ENCODE measurements at places on chromosomes 2 and 18.

DNA sequence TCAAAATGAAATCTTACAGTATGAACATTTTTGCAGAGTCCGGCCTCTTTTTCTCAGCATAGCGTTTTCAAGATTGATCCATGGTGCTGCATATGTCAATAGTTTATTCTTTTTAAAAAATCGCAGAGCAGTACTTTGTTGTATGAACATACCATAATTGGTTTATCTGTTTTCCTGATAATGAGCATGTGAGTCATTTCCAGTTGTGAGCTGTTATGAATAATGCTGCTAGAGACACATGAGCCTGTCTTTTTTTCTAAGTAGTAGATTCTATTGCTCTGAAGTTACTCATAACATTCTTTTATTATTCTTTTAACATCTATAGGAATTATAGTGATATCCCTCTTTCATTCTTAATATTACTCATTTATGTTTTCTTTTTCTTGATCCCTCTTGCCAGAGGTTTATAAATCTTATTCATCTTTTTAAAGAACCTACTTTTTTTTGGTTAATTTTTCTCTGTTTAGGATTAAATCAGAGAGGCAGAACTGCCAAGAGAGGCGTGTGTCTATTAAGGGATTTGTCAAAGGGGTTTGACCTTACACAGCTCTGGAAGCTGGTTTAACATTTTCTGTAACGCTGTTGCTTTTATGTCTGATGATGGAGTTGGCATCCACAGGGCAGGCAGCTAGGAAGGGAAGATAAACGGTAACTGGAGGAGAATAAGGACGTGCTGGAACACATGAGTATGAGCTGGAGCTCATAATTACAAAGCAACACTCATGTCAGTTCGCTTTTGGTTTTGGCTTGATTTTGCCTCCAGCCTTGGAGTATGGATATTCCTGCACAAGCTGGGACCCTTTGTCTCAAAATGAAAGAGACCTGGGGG is 47.4 kb downstream of the MGAT5 start:
- no peak for DNase-seq

GRCh38 chr2:68384485-68385107 is 19.5 kb downstream of the PLEK start:
- DNase-seq, result no peak

GRCh38 chr18:9706081-9706935 is 1.8 kb upstream of the RAB31 start:
- DNase-seq, result no peak

GRCh38 chr2:19228715-19229114 is 129.7 kb downstream of the OSR1 start:
- no peak for DNase-seq

DNA sequence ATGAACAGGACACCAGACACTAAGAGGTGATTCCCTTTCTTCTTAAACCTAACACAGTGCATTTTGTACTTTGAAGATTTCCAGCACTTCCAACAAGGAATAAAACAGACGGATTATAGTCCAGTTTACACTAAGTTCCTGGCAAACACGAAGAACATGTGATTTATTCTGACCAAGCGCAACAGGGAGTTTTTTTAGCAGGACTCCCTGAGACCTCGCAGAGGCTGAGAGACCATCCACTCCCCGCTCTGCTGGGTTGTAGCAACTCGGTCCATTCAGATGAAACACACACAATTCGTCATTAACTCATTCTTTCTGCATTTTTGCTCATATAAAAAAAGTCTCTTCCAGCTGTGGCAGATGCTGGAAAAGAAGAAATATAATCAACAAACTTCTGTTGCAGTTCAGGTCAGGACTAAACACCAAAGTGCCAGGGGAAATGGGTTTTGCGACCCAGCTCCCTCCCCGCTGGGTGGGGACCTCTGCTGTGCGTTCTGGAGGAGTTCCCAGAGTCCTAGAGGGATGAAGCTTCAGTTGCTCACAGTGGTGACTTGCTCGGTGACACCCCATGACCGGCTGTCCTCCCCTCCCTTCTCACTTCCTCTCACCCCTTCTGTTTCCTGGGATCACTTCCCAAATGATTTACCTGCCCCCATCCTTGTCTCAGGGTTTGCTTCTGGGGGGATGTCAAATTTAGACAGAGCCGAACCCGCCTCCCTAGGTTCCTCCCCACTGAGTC is 52.5 kb downstream of the KCNF1 start:
- no peak for DNase-seq

DNA sequence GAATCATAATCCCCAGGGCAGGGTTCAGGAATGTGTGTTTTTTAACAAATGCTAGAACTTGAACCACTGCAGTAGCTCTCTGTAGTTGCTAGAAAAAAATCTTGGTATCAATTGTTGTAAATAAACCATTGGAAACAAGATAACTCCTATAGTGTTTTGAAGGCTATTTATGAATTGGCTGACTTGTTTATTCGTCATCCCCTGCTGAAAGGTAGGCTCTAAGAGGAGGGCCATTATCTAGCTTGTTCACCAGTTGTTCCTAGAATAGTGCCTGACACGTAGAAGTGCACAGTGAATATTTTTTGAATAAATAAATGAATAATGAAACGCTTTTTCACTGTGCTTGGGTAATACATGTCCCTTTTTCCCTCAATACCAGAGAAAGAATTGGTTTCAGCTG is 211.4 kb downstream of the BABAM2 start:
- no peak for DNase-seq

DNA sequence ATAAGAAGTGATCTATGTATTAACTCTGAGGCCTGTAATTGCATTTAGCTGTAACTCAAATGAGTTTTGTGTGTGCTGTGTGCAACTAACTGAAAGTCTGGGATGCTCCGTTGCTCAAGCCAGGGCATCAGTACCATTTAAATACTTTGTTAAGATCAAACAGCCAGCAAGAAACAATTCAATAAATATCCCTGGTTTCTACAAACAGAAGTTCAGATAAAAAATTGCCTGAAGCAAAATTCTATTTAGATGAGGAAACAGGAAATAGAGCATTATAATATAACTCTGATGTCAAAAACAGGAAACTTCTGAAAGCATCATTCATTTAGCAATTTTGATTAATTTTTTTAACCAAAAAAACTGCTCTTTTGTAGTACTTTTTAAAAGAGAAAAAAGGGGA is 18.9 kb upstream of the SLC38A11 start:
- DNase-seq, result no peak

DNA sequence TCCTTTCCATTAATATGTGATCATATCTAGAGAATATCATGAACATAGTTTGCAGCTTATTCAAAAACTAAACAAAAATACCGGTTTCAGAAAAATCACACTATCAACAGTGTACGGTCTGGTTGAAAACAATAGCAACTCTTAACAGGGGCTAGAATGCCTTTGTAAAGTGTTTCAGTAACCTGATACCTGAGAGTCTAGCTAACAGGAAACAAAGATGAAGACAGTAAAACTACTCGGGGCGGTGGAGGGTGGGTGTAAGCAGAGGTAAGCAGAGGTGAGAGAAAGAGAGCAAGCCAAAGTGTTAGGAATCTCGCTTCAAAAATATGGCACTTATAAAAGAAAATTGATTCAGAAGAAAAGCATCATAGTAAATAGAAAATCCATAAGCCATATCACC is 109.0 kb upstream of the RGPD4 start:
- no peak for DNase-seq

DNA sequence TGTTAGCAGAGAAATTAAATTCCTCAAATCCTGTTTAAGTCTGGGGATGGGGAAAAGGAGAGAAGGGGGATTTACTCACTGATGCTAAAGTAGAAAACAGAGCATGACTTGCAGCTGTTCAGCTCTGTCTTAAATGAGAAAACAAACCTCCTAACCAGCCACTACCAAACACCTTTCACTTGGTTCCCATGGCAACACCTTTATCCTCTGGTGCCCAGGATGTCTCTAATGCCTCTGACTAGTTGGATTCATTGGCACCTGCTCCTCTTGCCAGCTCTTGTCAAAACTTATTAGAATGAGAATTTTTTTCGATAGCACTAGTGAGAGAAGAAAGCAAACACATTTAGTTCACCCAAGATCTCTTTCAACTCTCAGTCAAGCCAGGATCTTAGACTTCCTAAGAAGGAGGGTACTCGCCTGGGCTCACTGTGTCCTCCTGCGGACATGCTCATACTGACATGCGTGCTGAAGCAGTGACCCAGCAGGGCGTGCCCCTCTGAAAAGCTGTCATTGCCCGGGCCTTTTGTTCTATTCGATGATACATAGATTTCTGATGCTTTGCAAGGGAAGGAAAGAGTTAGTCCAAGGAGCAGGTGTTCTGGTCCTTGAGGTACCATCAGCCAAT is 656.0 kb upstream of the CELF4 start:
- DNase-seq, result no peak

DNA sequence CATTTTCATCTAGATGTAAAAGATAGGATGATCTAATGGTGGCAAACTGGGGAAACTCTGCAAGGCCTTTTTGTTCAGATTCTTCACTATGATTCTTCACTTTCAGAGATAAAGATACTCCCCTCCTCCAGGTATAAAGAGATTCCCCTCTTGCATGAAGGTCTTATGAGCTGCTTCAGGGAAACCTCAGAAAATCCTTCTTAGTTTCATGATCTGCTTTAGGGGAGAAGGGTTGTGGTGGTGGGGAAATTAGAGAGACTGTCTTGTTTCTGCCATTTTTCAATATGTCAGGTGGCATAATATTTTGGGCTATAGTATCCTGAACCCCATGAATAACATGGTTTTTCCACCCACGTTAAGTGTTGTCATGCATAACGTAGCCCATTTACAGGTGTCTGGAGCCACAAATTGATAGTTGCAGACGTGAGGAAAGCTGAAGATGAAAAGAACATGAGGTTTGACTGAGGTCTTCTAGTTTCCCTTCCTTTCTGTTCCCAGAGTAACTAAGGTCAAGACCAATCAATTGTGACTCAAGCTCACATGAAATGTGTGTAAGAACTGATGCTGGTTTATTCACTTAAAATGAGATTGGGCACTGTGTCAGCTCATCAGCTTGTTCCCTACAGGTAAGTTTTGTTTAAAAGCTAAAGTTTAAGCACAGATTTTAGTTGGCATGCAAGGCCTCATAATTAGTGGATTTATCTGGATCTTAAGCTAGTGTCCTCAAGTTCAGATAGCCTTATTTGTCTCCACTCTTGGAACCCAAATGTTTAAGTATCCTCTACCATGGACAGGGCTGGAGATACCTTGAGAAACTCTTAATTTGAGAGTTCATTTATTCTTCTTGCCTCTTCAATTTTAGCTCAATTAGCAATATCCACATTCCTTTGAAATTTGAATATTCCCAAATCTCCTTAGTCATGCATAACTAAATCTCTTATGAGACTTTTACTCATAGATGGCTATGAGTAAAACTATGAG is 304.5 kb upstream of the FANCL start:
- DNase-seq, result no peak

- DNase-seq, result no peak
Measured at GRCh38 chr2:16487686-16488085, 177.9 kb downstream of the CYRIA start.

GRCh38 chr18:76827205-76828200 is 5.1 kb downstream of the ZNF236 start:
- no peak for DNase-seq

- DNase-seq, result no peak
Measured at GRCh38 chr2:224060783-224061482, 21.8 kb upstream of the SERPINE2 start.

GRCh38 chr2:124079045-124079444 is 54.0 kb downstream of the CNTNAP5 start:
- no peak for DNase-seq

DNA sequence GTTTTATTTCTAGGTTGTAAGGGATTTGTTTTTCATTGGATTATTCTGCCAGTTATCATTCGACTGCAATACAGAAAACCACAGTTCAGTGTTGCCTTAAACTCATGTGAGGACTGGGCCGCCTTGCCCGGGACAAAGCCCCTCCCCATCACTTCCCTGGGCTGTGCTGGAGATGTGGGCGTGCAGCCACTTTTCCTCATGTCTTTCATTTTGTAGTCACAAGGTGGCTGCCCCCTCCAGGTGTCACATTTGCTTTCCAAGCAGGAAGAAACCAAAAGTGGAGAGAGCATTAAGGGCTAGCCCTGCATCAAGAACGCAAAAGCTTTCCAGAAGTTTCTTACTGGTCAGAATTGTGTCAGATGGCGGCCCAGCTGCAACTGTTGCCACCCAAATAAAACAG is 492.5 kb upstream of the ID2 start:
- DNase-seq, result no peak

DNA sequence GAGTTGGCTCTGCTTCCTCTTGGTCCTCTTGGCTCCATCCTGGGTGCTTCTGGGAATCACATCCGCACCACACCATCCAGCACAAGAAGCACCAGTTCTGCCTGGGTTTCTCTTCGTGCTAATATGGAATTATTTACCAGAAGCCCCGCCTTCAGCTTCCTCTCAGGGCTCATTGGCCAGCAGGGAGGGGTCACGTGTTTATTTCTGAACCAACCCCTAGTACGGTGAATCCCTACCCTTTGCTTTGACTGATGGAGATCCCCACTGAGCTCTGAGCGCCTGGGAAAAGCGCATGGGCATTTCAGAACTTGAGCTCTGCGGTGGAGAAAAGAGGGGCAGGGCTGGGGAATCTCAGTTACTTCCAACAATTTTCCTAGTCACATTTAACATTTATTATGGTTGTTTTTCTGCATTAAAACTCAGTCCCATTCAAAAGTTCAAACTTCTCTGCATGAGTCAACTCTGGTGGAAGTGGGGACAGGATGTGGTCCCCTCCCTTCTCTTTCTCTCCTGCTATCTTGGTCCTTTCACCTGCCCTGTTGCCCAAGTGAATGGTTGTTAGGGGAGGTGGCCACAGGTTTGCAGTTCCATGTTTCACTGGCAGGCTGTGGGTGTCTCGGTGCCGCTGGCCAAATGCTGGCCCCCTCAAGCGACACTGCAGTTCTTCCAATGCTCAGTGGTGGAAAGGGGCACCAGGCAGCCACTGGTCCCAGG is 76.4 kb upstream of the TTC39C start:
- DNase-seq, result no peak

DNA sequence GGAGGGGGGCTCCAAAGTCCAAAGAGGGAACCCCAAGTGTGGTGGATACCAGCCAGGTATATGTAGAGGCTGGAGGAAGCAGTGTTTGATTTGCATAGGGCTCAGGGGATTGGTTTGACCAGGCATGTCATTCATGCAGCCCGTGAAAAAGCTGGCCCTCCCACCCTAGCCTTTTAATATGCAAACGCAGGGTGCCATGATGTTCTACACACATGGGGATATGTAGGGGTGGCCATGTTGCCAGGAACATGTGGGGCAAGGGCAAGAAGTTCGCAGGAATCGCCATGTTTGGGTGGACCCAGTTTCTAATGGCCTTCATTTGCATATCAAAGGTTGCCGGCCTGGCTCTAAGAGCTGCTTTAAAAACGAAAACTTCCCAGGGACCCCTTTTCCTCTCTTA is 33.6 kb downstream of the B3GNT7 start:
- no peak for DNase-seq

GRCh38 chr2:55133467-55134315 is 83.4 kb upstream of the RTN4 start:
- peak; percentile 41 for DNase-seq

DNA sequence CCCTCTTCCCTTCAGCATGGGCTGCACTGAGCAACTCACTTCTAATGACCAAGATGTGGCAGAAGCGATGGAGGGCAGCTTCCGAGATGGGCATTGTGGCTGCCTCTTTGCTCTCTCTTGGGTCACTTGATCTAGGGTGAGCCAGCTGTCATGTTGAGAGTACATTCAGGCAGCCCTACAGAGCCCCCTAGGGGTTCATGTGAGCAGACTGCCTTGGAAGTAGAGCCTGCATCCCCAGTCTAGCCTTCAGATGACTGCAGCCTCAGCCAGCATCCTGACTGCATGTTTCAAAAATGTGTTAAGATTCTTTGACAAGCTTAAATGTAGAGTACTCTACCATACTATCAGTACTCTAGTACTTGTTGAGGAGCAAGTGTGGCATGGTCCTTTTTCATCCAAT is 143.9 kb downstream of the NCK2 start:
- DNase-seq, result no peak

Data from activated T-helper 2 cell treated with anti-CD3 and anti-CD28 coated beads, Interferon-gamma antibody, Interleukin-2, Interleukin-4, amounts not matched to agents 10 μg/mL and 5 μg/mL and 100 μg/mL, durations not matched to agents 14 hours and 24 hours and 36 hours (primary cell).